Activated gamma-delta T cell treated with Interleukin-2 at 50 U/mL for 16 hours (primary cell): ENCODE measurements at places on chromosomes 2 and 18.

GRCh38 chr2:54590216-54591120 is 133.0 kb upstream of the EML6 start:
- DNase-seq = no peak

GRCh38 chr18:49591271-49591670 is 29.4 kb downstream of the LIPG start:
- DNase-seq = no peak

DNA sequence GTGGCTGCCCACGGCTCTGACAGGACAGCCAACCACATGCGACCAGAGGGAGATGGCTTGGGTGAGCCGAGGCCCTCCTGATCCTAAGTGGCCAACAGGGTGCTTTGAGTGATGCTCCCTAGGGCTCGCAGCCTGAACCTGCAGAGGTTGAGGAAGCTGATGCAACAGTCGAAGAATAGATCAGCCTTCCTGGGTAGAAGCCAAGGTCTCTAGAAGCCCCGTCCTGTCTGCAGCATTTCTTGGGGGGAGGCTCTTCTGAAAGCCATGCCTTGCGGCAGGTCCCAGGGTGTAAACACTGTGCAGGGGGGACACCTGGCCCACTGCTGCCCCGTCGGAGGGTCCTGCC is 136.4 kb downstream of the HDAC4 start:
- no peak for DNase-seq

DNA sequence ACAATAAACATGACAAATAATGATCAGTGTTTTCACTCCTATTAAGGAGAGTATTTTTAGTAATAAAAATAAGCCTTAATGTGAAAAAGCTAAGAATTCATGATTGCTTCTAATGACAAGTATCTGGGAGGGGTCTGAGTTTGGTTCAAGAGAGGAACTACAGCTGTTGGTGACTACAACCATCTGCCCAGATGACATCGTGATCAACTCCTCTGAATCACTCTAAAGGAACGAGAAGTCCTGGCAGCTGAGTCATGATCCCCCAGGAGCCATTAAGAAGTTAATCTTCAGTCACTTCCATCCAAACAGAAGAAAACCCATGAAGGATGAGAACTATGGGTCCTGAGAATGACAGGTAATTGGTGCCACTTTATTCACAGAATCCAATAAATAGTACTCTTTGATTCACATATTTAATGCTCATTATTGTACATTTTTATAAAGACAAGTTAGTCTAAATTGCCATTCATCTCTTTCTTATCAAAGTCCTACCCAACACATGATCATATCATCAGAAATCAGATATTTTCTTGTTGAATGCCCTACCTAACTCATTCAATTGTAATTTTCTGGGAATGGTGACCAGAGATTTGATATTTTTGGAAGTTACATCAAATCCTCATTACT is 6.8 kb downstream of the TFPI start:
- DNase-seq = no peak

DNA sequence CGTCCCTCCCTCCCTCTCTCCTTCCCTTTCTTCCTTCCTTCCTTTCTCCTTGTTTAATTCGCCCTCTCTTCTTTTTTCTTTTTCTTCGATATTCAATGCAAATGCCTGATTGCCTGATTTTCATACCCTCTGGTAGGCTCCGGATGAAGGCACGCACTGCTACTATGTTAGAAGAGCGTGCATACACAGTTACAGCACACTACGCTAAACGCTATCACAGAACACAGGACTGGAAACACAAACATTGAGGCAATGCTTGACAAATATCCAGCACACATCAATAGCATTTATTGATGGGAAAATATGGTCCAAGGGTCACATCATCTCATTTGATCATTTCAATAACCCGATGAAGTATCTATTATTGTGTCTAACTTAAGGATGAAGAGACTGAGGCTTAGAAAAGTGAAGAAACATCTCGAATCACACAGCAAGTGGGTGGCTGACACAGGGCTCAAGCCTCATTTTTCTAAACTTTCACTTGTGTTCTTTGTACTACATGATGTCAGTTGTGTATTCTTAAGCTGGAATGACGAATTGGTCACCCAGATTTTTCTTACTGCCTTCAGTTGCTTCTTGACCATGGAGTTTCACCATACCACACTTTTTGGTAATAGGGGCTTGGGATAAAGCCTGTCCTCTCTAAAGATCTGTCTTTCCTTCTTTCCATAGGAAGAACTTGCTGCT is 101.8 kb downstream of the TRIB2 start:
- no peak for DNase-seq

GRCh38 chr2:134268265-134268664 is 14.4 kb downstream of the MGAT5 start:
- DNase-seq = no peak
